NCI-H2107 (cell line): ENCODE measurements at places on chromosomes 1 and 21.

DNA sequence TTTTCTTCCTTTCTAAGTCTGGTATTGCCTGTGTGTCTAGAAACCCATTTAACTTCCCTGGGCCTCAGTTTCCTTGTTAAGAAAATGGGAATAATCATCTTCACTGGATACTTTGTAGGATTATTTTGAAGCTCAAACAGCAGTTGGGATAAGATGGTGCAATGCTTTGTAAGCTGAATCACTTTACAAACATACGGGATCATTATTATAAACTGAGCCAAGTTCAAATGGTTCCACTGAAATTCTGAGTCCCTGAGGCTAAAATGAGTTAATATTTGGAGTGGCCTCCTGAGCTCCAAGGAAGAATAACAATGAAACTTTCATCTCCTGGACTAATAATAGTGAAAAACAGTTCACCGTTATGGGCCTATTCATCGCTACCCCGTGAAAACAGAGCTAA, 388.0 kb downstream of the PLPP3 start:
- DNase-seq = no peak

GRCh38 chr1:4310396-4310923, 343.9 kb upstream of the AJAP1 start:
- DNase-seq = no peak

DNA sequence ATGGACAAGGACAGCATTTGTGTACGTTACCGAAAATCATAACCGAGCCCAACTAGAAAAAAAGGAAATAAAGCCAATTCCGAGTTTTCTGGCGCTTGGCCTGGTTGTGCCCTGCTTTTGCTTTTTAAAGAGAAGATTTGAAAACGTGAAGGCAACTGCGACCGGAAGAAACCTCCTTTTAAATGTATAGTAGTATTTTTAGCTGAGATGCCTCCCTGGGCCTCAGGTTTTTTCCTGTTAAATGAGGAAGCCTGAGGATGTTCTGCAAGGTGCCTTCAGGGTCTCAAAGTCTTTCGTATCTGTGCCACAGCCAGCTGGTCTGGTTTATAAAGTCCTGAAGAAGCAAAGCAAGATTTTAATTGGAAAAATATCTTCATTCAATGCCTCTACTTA, 371 bp upstream of the ODF2L start:
- no peak for DNase-seq

DNA sequence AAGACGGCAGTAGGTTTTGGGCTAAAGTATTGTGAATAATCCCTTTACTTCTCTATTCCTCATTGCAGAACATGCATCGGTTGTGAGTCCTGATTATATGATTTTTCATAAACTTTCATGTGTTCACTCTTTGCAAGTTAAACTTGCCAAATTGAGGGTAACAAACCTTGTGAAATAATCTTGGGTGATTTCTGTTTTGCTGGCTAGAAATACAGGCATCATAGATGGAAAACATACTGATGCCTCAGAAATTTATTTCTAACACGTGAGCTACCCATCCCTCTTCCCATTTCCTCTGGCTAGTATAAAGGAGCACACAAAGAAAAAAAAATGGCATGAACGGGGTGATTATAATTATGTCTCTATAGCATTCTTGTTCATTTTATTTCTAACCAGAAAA, 39.6 kb downstream of the RGS5 start:
- DNase-seq = no peak

- no peak for DNase-seq
These were observed 1.7 kb upstream of the ELOA start for GRCh38 chr1:23741609-23742008.

- no peak for DNase-seq
These were observed 12.1 kb upstream of the DEGS1 start for GRCh38 chr1:224170748-224171478.

- DNase-seq = no peak
These were observed 31.2 kb upstream of the CFAP126 start for GRCh38 chr1:161398900-161399256.

GRCh38 chr1:201298396-201299381, 15.4 kb downstream of the PKP1 start:
- DNase-seq = no peak

- DNase-seq = no peak
These were observed 21.1 kb downstream of the TFAP2E start for GRCh38 chr1:35594005-35594760.

GRCh38 chr1:186403632-186404031, 28.0 kb downstream of the ODR4 start:
- DNase-seq = no peak

DNA sequence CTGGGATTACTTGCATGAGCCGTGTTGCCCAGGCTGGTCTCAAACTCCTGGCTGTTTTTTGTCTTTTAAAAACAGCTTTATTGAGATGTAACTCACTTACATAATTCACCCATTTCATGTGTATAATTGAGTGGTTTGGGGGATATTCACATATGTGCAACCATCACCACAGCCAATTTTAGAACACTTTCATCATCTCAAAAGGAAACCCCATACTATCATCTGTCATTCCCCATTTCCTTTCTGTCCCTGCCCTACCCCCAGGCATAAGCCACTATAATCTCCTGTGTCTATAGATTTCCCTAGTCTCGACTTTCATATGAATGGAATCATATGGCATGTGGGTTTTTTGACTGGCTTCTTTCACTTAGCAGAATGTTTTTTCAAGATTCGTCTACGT, 43.3 kb downstream of the GPR137B start:
- no peak for DNase-seq

DNA sequence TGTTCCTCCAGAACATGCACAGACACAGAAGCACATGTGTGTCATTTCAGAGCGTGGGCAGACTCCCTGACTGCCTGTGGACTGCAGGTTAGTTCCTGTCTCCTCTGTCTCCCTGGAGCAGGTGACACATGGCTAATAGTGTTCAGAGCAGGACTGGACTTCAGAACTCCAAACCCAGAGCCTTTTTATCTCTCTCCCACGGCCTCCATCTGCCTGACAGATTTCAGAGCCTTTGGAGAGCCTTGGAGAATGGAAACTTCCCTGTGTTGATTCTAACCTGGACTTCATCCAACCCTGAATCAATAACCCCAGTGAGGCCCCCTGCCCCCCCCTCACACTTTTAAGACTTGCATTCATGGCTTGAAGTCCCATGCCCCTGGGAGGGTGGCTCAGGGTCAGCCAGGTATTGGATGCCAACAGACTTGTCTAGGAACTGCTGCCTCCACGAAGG, 44.4 kb downstream of the C1orf198 start:
- DNase-seq = no peak

- DNase-seq = peak; percentile 91
These were observed 61.1 kb downstream of the TOMM20 start for GRCh38 chr1:235067396-235068157.
